Liver (tissue), 10 donors: ENCODE measurements at places on chromosomes 4 and X.
A peak's percentile ranks its signal among the peaks of the same experiment; 100 is the strongest.

DNA sequence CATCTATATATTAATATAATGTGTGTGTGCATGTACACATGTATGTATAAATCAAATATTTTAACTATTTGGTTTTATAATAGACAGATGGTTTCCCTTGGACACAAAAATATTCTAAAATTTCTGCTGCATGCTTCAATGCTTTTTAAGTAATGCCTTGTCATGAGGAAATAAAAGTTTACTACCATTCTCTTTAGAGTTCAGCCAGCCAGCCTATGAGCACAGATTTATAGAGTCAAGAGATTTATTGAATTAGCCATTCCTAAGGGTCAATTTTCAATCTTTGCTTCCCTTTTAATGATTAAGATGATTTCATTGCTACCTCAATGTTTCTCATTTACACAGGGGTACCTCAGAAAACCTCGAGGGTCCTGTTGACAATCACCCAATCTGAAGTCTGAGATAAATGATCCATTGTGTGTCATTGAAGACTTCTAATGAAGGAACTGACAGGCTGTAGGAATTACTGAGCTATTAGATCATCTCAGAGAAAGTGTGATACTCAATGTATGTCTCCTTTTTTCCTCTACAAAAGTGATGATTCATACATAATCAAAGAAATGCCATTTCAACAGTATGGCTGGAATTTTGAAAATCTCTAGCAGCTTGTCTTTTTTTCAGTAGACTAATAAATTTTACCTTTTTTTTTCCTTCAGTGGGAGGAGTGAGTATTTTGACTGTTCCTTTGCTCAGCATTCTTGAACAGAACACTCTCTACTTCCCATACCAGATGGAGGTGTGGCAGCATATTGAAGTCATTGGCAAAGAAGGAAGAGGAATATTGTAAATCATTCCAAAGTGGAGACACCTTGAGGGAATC lies 222.6 kb upstream of the PCDH18 start:
- H3K27me3 ChIP-seq = no peaks in the 10 kb centered on the region
- DNase-seq = no peak
- H3K4me1 ChIP-seq = no peaks in the 10 kb centered on the region

- H3K27me3 ChIP-seq = no peaks in the 10 kb centered on the region
- no peak overlapping the region for H3K4me3 ChIP-seq
- H3K36me3 ChIP-seq = no peaks in the 10 kb centered on the region
- no peak overlapping the region for H3K27ac ChIP-seq
- peaks cover 6% of the 10 kb centered on the region for H3K4me1 ChIP-seq
- no peak for DNase-seq
These were observed 87.1 kb upstream of the USP9X start for GRCh38 chrX:40998123-40998522.

GRCh38 chr4:184817494-184818215 lies 8.1 kb downstream of the ACSL1 start:
- H3K36me3 ChIP-seq = no peaks in the 10 kb centered on the region
- no peak for DNase-seq
- H3K27ac ChIP-seq = peak overlapping the region; percentile 4
- H3K4me1 ChIP-seq = peaks cover 77% of the 10 kb centered on the region
- peak overlapping the region; percentile 10 for H3K4me3 ChIP-seq

DNA sequence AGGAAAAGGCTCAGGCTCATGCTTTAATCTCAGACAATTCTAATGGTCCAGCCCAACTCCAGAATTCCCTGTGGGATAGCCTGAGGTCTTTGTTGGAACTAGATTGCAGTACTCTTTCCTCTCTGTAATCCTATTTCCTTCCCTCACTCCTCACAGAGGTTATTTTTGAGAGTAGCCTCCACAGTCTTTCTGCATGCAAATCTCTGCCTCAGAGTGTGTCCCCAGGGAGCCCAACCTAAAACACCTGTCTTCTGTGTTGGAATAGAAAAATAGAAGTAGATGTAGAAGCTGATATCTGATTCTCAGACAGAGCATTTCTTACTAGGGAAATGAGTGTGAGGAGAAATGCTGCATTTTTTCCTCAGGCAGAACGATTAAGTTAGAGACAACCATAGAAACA lies 915.5 kb upstream of the EPHA5 start:
- H3K27ac ChIP-seq = no peak overlapping the region
- DNase-seq = no peak
- H3K4me1 ChIP-seq = no peaks in the 10 kb centered on the region
- no peak overlapping the region for H3K4me3 ChIP-seq

DNA sequence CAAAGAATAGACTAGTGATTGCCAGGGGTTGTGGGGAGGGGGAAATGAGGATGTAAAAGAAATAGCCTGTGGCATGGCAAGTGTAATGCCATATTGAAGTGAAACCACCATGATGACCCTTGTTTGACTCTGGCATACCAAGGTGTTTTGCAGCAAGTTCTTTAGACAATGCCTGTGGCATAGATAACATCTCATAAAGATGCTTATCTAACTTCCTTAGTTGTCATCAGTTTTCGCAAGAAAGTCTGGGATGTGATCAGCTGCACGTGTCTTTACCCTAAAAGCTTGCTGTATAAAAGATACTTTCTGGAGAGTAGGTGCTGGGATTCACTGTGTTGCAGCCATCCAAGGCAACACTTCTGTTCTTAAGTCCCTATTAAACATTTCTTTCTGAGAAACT lies 176.1 kb upstream of the MAGEB16 start:
- DNase-seq = no peak
- H3K4me1 ChIP-seq = no peaks in the 10 kb centered on the region
